SJCRH30 (cell line): ENCODE measurements at places on chromosomes 3 and 15. TPM values are rescaled to one million over a fixed set of nuclear protein-coding genes. Genes with fewer than 3 reads are reported as not detected.

GRCh38 chr15:95911570-95912279 is 418.8 kb upstream of the NR2F2 start:
- H3K27me3 ChIP-seq: no peaks in the 10 kb centered on the region
- H3K27ac ChIP-seq: no peak overlapping the region
- H3K36me3 ChIP-seq: no peaks in the 10 kb centered on the region
- no peak overlapping the region for H3K4me3 ChIP-seq

DNA sequence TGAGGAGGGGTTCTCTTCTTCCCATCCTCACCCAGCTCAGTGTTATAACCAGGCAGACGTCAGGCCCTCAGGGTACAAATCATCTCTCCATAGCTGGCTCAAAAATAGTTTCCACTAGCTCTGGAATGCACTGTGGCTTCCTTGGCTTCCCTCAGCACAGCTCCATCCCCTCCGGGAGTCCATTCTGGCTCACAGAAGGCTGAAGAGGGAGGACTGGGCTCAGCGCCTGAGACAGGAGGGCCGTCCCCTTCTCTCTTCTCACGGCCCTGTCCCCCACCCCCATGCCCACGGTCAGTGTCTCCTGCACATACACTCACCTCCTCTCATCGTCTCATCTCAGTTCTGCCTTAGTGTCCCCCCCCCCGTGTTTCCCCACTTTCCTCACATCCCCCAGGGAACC is 50.1 kb downstream of the UMPS start:
- peak overlapping the region; percentile 3; the same call in 1 of the 2 replicates for H3K4me3 ChIP-seq
- H3K36me3 ChIP-seq: no peaks in the 10 kb centered on the region; the same call in 1 of the 2 replicates
- H3K27ac ChIP-seq: peak overlapping the region; percentile 84
- H3K27me3 ChIP-seq: no peaks in the 10 kb centered on the region
- DNase-seq: peak; percentile 60

DNA sequence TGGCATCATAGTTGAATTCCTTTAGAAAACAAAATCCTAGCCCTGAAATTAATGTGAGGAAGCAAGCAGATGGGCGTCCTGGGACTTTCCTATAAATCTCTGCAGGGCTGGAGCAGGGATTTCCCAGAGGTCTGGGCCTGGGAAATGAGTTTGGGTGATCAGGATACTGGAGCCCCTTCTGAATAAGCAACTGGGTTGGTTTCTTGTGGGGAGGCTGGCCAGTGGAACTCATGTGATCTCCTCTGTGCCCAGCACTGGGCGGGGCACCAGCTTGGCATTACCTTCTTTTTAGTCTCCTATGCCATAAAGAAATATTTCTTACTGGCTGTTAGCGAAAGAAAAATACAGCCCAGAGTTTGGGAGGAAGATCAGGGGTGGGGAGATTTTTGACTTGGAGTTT is 1.7 kb downstream of the THSD4 start:
- no peak overlapping the region for H3K27ac ChIP-seq
- H3K27me3 ChIP-seq: no peaks in the 10 kb centered on the region
- no peaks in the 10 kb centered on the region for H3K36me3 ChIP-seq
- H3K4me1 ChIP-seq: no peaks in the 10 kb centered on the region
- no peak for DNase-seq
- peak overlapping the region; percentile 84; the same call in 1 of the 2 replicates for H3K4me3 ChIP-seq

- no peak for DNase-seq
- H3K4me3 ChIP-seq: no peak overlapping the region
- no peaks in the 10 kb centered on the region for H3K4me1 ChIP-seq
- H3K27me3 ChIP-seq: no peaks in the 10 kb centered on the region
Measured at GRCh38 chr3:178545337-178545736, 9.1 kb downstream of the KCNMB2 start.

- DNase-seq: peak; percentile 63
- H3K4me1 ChIP-seq: no peaks in the 10 kb centered on the region; the same call in 1 of the 2 replicates
- no peaks in the 10 kb centered on the region for H3K27me3 ChIP-seq
- no peak overlapping the region for H3K27ac ChIP-seq
- no peak overlapping the region for H3K4me3 ChIP-seq
Measured at GRCh38 chr3:73086071-73086494, 24.6 kb downstream of the EBLN2 start.

- no peaks in the 10 kb centered on the region for H3K36me3 ChIP-seq
- H3K4me1 ChIP-seq: 0 out of 2 replicates have a peak, but pooled peaks cover 2% of the 10 kb centered on the region
- H3K27me3 ChIP-seq: no peaks in the 10 kb centered on the region
- H3K27ac ChIP-seq: no peak overlapping the region
Measured at GRCh38 chr3:181709537-181710279, 2.0 kb upstream of the SOX2 start.

GRCh38 chr3:196280689-196281440 is 6.7 kb downstream of the PCYT1A start:
- DNase-seq: no peak
- 0 out of 2 replicates have a peak, but pooled peaks cover 2% of the 10 kb centered on the region for H3K4me1 ChIP-seq
- H3K36me3 ChIP-seq: no peaks in the 10 kb centered on the region
- no peaks in the 10 kb centered on the region for H3K27me3 ChIP-seq
- no peak overlapping the region for H3K4me3 ChIP-seq

- H3K27me3 ChIP-seq: 0 out of 2 replicates have a peak, but pooled peaks cover 3% of the 10 kb centered on the region
- H3K27ac ChIP-seq: no peak overlapping the region
- H3K4me3 ChIP-seq: no peak overlapping the region
- H3K36me3 ChIP-seq: no peaks in the 10 kb centered on the region
- no peak for DNase-seq
Measured at GRCh38 chr15:77557564-77557963, 75.1 kb downstream of the LINGO1 start.

- H3K36me3 ChIP-seq: no peaks in the 10 kb centered on the region; the same call in 1 of the 2 replicates
- no peak overlapping the region for H3K27ac ChIP-seq
- DNase-seq: no peak
Measured at GRCh38 chr15:97976766-97977503, 16.4 kb downstream of the ARRDC4 start.

GRCh38 chr3:2823437-2824211 is 286.6 kb downstream of the IL5RA start:
- no peak for DNase-seq
- no peak overlapping the region for H3K4me3 ChIP-seq
- no peaks in the 10 kb centered on the region for H3K27me3 ChIP-seq
- no peaks in the 10 kb centered on the region for H3K4me1 ChIP-seq
- H3K27ac ChIP-seq: no peak overlapping the region
- H3K36me3 ChIP-seq: no peaks in the 10 kb centered on the region

- H3K27me3 ChIP-seq: no peaks in the 10 kb centered on the region
- H3K27ac ChIP-seq: no peak overlapping the region
- no peaks in the 10 kb centered on the region for H3K4me1 ChIP-seq
Measured at GRCh38 chr3:39065197-39065596, 13.4 kb downstream of the WDR48 start.

- no peak overlapping the region for H3K27ac ChIP-seq
- H3K4me3 ChIP-seq: no peak overlapping the region
- no peaks in the 10 kb centered on the region for H3K27me3 ChIP-seq
- H3K36me3 ChIP-seq: no peaks in the 10 kb centered on the region
Measured at GRCh38 chr3:182000447-182000846, 288.7 kb downstream of the SOX2 start.

DNA sequence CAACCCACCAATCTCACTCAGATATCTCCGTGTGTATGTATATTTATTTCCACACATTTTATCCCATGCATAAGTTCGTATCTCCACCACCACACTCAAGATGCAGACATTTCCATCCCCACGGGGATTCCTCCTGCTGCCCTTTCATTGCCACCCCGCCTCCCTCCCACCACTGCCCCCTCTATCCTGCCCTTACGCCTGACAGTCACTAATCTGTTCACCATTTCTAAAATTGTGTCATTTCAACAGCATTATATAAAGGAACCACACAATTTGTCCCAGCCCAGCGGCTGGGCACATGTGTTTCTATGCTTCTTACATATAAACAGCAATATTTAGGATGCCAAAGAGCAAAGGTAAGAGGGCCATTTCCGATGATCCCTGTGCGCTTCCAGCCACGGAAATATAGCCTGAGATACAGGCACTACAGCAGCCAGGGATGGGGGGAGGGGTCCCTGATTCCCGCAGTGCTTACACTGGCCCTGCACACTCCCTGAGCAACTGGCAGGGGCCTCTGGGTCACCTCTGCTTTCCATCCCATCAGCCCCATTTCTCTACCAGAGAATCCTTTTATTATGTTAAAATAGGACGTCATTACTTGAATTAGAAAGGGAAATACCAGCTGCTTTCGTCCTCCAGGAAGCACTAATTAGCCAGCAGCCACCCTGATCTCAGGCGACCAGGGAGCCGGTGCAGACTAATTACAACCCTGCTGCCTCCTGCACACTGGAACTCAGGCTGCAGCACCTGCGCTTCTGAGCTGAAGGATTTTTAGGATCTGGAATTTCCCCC is 372.0 kb upstream of the ATP10A start:
- no peak overlapping the region for H3K4me3 ChIP-seq
- no peaks in the 10 kb centered on the region for H3K27me3 ChIP-seq
- no peaks in the 10 kb centered on the region for H3K4me1 ChIP-seq
- no peaks in the 10 kb centered on the region for H3K36me3 ChIP-seq
- no peak for DNase-seq
- H3K27ac ChIP-seq: no peak overlapping the region

- H3K36me3 ChIP-seq: no peaks in the 10 kb centered on the region
- no peak overlapping the region for H3K4me3 ChIP-seq
- H3K27ac ChIP-seq: no peak overlapping the region
- H3K4me1 ChIP-seq: peaks cover 4% of the 10 kb centered on the region; the same call in 1 of the 2 replicates
- DNase-seq: no peak
- H3K27me3 ChIP-seq: no peaks in the 10 kb centered on the region
Measured at GRCh38 chr15:44735482-44736180, 697 bp upstream of the TRIM69 start.

- no peaks in the 10 kb centered on the region for H3K27me3 ChIP-seq
- no peak overlapping the region for H3K27ac ChIP-seq
Measured at GRCh38 chr3:117407317-117407716, 697.7 kb downstream of the TUSC7 start.

The SMCO1 gene
- not detected in 2 replicates for total RNA-seq

The UACA gene
- total RNA-seq: 30.3 and 47.1 TPM in 2 replicates

The CACNA2D2 gene
- total RNA-seq: not detected in 2 replicates

The FBXL2 gene
- 4.0 and 4.8 TPM in 2 replicates for total RNA-seq

The MOBP gene
- total RNA-seq: 0.04 TPM in 1 of 2 replicates, not detected in the other

The GPR87 gene
- total RNA-seq: not detected in 2 replicates

The PAK6 gene
- not detected in 2 replicates for total RNA-seq

The CYP8B1 gene
- not detected in 2 replicates for total RNA-seq

The P2RY12 gene
- not detected in 2 replicates for total RNA-seq

The IGSF10 gene
- total RNA-seq: not detected in 2 replicates

The TRIM71 gene
- 0.05 TPM in 1 of 2 replicates, not detected in the other for total RNA-seq
